ENCODE measurements at places on chromosomes 1 and 21.
A peak's percentile ranks its signal among the peaks of the same experiment; 100 is the strongest.

GRCh38 chr21:18468790-18469189, 65.2 kb upstream of the TMPRSS15 start:
- no peak for DNase-seq

DNA sequence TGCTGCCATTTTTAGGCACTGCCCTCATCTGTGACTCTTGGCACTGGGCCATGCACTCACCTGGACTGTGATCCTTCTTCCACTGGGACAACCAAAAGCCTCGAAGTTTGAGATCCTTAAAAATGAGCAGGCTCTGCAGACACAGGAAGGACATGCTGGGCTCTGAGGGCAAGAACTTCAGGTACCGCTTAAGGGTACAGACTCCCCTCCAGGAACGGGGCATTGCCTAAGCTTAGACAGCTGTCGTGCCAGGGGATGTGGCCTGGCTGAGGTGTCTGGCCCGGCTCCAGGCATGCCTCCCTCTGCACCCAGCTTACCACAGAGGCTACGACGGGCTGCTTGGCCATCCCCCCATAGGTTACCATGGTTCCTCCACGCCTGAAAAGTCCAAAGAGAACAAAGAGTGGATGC, 14.2 kb upstream of the SRSF4 start:
- DNase-seq: no peak

GRCh38 chr1:55244476-55245099, 29.4 kb upstream of the USP24 start:
- DNase-seq: no peak

DNA sequence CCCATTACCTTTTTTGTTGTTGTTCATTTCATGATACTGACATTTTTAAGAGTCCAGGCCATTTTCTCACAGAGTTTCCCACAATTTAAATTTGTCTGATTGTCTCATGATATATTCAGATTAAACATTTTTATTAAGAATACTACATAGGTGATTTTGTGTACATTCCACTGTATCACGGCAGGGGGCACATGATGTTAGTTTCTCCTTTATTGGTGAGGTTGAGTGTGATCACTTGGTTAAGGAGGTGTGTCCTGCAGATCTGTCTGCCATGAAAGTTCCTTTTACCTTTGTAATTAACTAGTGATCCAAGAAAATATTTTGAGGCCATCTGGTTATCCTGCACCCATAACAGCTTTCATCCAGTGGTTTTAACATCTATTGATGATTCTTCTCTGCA, 11.8 kb downstream of the RTCA start:
- no peak for DNase-seq

- no peak for DNase-seq
These were observed 95.5 kb downstream of the TIAM1 start for GRCh38 chr21:31248598-31248997.

DNA sequence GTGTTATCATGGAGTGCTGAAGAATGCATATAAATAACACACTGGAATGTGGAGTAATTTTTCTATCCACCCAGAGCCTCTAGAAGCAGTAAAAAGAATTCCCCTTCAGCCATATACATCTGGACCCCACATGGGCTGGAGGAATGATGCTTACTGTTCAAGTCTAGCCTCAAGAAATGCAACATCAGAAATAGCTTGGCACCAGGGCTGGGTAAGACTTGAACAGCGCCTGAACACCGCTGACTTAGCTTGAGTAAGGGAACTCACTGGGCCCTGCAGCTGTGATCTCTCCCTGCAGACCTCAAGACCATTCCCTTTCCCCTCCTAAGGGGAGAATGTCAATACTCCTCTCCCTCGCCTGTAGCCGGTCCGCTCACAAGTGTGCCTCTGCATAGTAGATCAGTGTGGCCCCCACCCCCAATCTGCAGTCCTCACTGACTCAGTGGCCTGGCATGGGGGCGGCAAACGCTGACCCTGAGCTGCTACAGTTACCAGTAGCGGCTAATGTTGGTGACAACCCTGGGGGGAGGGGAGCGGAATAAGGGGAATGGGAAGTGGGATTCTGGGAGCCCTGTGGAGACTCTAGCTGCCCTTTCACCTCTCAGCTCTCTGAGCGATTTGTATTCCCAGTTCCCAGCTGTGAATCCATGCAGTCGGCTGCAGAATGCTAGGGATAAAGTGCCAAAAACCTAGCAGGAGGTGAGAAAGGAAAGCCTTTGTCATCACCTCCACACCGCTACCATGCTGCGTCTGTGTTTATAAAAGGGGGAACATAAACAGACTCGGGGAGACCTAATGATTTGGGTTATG, 483.9 kb downstream of the DISC1 start:
- DNase-seq: no peak

- no peak for DNase-seq
These were observed 30.6 kb upstream of the CACNA1E start for GRCh38 chr1:181452746-181453145.

- DNase-seq: no peak
These were observed 31.9 kb upstream of the SARS1 start for GRCh38 chr1:109181807-109182163.

DNA sequence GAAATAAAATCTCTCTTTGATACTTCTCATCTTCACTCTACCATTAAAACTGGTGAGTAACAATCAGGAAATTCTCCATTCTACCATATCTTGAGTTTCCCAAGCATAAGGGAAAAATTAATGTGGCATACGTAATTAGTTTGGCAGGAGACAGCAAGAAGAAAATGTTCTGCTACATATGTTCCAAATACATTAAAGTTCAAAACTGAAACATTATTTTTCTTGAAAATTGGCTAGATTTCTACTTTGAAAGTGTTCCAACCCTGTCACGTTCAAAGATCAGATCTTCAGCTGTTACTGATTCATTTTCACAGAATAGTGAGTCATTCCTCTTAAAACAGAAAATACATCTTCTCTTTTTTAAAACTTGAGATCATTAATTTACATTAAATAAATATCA, 48.5 kb downstream of the PIGK start:
- DNase-seq: no peak

DNA sequence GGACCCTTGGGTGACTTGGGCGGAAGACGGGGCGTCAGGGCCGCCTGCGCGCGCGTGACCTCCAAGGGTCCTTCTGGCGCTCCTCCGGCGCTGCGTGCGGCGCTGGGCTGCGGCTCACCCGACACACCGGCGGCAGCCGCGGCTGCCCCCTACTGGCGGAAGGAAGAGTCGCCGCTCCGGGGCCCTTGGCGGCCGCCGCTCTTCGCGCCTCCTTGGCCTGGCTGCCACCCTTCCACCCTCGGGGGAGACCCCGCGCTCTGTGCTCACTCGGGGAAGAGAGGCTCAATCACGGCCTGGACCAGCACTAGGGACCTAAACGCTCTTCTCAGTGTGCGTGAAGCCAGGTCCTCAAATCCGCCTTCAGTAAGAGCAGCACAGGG, 89.7 kb downstream of the DMRTA2 start:
- no peak for DNase-seq

- no peak for DNase-seq
These were observed 9.2 kb downstream of the GPR157 start for GRCh38 chr1:9119745-9120144.

GRCh38 chr21:35477622-35478021, 428.5 kb upstream of the RUNX1 start:
- no peak for DNase-seq

DNA sequence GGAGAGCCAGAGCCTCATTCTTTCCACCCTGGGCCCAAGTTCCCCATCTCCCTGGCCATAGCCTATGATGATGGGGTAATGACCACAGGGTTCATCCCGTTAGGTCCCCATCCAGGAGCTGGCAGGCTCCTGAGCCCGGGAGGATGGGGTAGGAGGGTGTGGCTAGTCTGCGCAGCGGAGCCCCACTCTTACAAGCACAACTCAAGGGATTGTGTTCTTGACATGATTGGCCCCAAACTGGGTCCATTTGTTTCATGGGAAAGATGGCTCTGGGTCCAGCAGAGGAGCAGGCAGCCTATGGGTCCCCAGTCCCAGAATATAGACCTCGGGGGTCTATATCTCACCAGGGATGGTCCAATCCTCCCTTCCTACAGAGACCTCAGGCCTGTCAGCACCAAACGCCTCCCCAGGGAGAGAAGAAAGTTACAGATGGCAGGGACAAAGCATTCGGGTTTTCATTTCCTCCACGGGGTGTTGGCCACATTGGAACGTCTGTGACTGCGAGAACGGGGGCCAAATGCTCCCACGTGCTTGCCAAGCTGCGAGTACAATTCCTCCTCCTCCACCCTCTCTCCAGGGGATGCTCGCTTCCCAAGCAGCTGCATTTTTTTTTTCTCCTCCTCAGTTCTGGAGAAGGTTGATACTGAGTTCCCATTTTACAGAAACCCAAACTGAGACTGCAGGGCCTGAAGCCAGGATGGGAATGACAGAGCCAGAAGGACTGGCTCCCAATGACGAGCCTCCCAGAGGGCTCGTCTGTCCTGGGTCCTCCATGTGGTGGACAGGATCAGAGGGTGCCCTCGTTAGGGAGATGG, 71.0 kb downstream of the DHRS3 start:
- no peak for DNase-seq

DNA sequence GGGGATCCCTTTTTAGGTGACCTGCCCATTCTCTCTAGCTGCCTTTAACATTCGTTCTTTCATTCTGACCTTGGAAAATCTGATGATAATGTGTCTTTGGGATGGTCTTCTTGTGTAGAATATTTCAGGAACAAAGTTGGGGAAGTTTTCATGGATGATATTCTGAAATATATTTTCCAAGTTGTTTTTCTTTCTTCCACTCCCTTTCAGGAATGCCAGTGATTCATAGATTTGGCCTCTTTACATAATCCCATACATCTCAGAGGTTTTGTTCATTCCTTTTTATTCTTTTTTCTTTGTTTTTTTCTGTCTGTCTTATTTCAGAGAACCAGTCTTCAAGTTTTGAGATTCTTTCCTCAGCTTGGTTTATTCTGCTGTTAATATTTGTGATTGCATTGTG, 13.9 kb upstream of the SCMH1 start:
- no peak for DNase-seq

- peak; percentile 19 for DNase-seq
These were observed 8.8 kb downstream of the ZNF683 start for GRCh38 chr1:26363549-26364448.

DNA sequence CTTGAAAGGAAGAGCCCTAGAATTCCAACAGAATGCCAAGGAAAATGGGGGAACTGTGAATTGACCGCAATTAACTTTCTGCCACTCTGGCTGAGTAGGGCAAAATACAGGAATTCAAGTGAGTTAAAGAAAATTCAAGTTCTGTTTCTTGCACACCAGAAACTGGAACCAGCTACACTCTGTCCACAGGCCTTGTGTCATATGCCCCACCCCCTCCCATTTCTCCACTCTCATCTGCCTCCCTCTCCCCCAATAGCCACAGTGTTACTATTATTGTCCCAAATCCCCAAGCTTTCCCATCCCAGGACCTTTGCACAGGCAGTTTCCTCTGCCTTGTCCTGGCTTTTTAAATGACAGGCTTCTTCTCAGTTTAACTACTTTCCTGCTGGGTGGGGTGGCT, 4.3 kb upstream of the STK40 start:
- no peak for DNase-seq

DNA sequence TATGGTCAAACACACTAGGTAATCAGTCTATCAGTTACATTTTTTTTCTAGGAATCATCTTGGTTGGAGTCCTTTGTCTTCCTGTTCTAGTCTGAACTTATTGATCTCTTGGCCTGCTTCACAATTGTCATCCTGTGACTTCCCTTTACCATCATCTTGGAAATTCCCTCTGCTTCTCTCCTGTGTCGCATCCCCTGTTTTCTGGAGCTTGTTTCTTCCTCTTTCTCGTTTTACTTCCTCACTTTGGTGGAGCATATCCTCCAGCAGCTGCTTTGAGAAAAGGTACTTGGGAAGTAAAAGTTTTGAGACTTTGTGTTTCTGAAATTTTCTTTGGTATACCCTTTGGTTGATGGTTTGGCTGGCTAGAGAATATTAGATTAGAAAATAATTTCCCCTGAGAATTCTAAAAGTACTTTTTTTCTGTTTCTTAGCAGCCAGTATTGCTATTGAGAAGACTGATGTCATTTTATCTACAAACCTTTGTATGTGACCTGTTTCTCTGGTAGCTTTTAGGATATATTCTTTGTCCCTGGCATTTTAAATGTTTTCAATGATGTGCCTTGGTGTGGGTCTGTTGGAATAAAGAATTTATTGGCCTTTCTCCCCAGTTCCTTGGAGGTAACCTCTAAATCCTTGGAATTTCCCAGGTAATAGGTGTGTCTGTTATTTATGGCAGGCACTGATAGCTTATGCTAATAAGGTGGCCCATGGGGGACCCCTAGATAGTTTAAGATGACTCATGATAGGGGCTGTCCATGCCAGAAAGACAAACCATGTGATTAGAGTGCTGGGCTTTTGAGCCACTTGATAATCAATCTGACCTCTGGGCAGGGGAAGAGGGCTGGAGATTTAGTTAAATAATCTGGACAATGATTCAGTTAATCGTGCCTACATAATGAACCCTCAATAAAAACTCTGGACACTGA, 6.1 kb upstream of the MYCL start:
- DNase-seq: no peak

GRCh38 chr1:116971965-116972673, 29.4 kb upstream of the CD101 start:
- no peak for DNase-seq

- no peak for DNase-seq
These were observed 502.8 kb downstream of the LTN1 start for GRCh38 chr21:28489821-28490350.

DNA sequence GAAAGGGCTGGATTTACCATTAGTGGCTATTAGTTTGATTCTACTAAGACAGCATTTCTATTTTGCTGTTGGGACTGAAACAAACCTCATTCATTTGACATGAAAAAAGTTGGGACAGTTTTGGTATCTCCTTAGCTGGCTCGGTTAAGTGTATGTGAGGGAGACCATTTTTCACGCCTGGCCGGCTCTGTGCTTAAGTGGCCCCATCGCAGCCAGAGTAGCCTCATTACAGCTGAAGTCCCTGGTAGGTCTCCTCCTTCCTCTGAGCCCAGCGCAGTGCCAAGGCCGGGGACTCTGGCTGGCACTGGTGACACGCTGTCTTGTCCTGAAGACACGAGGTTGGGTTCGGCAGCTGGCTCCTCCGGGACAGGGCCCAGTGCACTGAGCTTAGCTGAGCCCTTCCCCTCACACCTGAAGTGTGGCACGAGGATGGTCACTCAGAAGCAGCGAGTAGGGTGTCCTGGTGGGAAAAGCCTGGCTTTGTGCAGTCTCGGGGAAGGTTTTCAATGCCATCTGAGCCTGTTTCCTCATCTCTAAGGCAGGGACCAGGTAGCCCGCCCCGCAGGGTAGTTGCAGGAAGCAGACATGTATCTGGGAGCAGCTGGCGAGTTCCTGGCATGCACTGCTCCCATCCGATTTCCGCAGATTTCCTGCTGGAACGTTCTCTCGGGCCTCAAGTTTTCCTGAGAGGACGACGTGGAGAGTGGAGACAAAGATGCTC, 196.5 kb downstream of the DYRK1A start:
- no peak for DNase-seq

DNA sequence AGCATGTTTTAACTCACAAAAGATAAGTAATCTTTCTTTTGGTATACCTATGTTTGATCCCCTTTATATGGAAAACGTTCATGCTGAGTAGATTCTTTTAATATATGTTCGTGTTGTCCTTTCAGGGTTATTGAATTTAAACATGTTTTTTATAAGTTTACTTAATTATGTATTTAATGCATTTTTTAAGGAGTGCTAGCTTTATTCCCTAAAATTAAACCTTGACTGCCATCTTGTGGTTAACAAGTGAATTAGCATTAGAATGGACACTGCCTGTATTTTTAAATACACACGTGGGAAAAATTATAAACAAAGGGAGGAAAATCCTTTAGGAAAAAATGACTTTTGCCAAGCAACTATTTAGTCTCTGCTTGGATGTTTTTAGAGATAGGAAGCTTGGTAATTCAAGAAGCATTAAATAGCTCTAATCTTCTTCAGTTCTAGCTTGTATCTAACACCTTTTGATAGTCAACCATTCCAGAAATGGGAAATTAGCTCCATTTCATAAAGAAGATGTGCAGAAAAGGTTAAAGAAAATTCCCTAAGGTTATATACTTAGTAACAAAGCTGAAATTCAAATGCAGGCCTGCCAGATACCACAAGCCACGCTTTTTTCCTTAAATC, 43.0 kb downstream of the UBE2U start:
- no peak for DNase-seq

Data from thoracic aorta (tissue), 2 donors.